ENCODE measurements at places on chromosomes 6 and 20.

DNA sequence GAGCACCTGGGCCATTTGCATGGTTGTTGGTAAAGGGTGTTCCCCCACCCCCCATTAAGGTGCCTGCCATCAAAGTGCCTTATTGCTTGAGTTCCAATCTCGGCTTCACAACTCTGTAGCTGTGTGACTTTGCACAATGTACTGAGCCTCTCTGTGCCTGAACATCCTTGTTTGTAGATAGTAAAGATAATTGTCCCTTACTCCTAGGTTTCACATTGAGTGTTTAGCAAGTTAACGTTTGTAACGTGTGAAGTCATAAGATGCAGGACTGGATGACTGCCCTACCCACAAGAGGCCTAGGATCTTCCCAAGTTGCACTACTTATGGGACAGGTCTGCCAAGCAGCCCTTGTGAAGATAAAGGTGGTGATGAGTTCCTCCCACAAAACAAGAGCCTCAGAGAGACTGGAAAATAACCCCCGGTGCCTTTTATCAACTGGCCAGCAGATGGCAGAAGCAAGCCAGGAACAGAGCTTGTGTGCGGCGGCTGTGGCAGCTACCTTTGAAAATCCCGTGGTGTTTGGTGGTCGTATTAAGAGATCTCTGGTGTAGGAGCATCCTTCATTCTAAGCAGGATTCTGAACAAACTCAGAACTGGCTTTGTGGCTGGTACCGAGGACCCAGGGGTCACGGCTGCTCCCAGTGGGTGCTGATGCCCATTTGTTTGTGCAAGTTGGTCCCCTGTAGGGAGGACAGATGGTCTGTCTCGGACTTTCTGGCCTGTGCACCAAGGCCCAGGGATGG is 99.1 kb downstream of the CDH26 start:
- DNase-seq = peak; percentile 51

DNA sequence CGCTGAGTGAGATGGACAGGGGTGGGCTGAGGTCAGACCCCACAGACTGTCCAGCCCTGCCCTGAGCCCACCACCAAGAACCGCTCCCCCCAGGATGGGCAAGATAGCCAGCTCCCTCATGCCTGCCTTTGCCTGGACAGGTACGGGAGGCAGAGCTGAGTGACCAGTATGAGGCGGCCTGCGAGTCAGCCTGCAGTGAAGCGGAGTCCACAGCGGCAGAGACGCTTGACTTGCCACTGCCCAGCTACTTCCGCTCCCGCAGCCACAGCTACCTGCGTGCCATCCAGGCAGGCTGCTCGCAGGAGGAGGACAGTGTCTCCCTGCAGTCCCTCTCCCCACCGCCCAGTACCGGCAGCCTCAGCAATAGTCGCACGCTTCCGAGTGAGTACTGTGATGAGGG is 94.8 kb upstream of the MYL9 start:
- no peak for DNase-seq

- DNase-seq = no peak
Measured at GRCh38 chr20:18624948-18625347, 37.1 kb downstream of the DTD1 start.

DNA sequence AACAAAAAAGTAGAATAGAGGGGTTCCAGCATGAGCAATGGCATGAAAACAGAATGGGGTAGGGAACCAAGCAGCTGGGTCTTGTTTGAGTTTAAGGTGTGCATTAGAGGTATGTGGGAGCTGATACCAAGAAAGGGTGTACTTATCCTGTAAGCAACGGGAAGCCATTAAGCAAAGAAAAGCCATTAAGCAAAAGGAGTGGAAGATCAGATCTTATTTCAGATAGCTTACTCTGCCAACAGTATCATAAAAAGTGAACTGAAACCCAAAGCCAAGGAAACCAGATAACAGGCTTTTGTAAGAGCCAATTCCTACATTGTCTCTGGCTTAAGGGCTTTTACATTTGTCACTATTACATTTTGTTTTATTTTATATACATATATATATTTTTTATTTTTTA is 21.3 kb upstream of the BEND6 start:
- no peak for DNase-seq

DNA sequence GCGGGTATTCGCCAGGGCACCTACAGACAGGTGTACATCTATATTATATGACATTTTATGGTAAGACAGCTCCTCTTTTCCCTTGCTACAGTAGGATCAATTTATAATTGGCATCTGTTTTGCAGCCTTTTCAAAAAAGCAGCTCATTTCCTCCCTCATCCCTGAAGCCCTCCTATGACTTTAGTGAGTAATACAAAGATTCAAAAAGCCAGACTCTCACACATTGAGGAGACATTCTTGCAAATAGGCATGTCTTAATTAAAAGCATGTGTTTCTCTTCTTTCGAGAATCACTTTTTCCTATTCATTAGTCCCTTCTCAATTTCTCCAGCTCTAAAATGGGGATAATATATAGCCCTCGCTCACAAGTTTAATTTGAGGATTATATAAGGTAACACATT is 283.4 kb downstream of the TBC1D7 start:
- no peak for DNase-seq

DNA sequence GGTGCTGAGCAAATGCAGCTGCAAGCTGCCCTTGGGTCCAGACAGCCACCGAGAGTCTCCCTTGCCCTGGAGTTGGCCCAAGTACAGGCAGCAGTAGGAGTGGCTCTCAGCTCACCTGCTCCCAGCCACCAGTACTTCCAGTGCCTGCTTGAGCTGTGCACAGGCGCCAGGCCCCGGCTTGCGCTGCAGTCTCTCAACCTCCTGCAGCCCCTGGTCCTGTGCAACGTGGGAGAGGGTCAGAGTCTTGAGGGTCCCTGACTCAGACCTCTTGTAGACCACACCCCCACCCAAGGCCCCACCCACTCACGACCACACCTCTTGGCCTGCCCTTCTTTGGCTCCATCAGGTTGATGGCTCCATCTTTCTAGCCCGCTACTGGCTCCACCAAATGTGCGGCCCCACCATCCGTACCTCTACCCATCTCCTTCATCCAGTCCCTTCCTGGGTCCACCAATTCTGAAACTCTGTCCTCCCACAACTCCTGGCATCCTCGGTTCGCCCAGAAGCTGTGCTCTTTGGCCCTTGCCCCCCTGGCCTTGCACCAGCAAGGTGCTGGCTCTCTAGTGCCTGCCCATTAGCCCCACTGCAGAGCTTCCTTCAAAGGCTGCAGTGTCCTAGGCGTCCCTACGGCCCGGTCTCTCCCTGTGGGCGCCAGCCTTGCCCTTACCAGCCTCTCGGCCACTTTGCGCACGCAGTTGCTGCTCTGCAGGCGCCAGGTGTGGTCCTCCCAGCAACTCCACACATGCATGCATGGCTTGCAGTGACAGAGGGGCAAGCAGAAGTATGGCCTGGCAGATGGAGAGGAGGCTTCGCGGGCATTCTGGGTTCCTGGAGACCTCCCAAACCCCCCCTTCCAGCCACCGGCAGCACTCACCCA is 16.5 kb upstream of the SPAG4 start:
- DNase-seq = no peak

DNA sequence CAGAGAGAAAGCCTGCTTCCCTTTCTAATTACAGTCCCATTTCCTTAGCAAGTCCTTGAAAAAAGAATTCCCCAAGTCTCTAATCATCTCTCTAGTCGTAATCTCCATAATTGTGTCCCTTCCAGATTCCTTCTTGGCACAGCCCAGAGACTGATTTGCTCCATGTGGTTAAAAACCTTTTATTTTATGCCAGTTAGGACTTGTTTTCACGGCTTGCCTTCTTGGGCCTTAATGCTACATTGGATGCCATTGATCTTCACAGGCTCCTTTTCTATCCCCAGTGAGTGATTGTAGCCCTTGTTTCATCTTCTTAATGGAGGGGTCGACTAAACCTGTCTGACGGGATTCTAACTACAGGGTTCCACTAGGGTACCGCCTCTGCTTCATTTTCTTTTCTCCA is 650.6 kb upstream of the ARID1B start:
- no peak for DNase-seq

GRCh38 chr6:112054001-112054400 is at the start of gene CCN6:
Gene CCN6, plus strand, starts transcription at chr6:112054104. Its CDS starts 254 bp downstream, at chr6:112054358.
- DNase-seq = no peak

DNA sequence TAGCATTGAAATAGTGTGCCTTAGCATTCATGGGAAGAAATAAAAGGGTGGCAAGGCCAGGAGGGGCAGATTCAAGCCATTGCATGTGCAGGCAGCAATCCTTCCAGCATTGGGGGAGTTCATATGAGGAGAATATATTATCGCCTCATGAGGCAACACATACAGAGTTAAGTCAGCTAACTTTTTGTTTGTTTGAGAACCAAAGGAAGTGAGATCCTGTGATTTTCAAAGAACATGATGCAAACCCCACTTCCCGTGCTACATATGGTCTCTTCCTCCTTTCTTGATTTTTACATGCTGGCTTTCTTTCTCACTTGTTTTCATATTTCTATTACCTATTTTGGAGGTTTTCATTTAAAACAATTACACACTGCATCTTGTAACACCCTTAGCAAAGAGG is 579.7 kb upstream of the ARID1B start:
- DNase-seq = no peak

- no peak for DNase-seq
Measured at GRCh38 chr6:169845426-169846285, 94.2 kb downstream of the ERMARD start.

- no peak for DNase-seq
Measured at GRCh38 chr6:137089305-137089704, 44.5 kb upstream of the IL20RA start.

- no peak for DNase-seq
Measured at GRCh38 chr6:70685494-70686180, 18.0 kb downstream of the SMAP1 start.

- no peak for DNase-seq
Measured at GRCh38 chr6:3316331-3316730, 57.6 kb downstream of the PSMG4 start.

- DNase-seq = no peak
Measured at GRCh38 chr6:142771162-142771561, 173.8 kb downstream of the HIVEP2 start.

GRCh38 chr6:150140236-150140969 is 2.4 kb upstream of the PPP1R14C start:
- DNase-seq = no peak

DNA sequence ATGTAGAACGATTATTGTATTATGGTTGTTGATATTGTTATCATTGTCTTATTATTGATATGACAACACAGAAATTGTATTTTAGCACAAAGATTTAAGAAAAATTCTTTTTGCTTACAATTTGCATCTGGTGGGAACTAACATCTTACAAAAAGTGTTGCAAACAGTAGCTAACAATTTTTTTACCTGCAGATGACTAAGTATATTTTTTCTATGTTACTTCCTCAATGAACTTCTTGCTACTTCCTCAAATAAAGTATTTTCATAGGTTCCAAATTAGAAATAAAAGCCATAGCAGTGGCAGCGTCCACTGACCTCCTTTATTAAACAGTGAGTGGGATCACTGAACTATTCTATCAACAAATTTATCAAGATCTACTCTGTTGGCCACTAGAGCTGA is 847.0 kb downstream of the PHF3 start:
- no peak for DNase-seq

- no peak for DNase-seq
Measured at GRCh38 chr6:64926051-64926450, 781.0 kb downstream of the EYS start.

DNA sequence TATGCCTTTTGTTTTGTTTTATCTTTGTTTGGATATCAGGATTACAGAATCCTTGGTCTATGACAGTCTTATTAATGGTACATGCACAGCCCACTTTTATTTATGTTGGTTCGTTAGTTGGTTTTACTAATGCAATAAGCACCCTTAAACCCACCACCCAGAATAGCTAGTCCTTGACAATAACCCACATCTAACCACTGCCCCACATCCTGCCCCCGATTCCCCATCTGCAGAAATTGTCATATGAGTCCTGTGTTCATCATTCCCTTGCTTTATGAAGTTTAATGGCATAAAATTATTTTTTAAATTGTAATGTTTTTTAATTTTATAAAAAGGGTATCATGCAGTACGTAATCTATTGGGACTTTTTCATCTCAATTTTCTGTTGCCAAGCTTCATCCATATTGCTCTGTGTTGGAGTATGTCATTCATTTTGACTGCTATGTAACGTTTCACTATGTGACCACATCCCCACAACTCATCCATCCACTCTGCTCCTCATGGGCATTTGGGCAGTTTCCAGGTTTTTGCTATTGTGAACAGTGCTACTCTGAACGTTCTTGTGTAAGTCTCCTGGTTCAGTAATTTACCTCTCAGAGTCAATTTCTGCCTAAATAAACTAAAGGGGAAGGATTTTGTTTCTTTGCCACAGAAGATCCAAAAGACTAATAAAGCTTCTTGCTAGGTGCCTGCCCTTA is 150.4 kb downstream of the MRPL14 start:
- no peak for DNase-seq

GRCh38 chr6:26157251-26158075 is 70.2 kb downstream of the HFE start:
- peak; percentile 79 for DNase-seq

- no peak for DNase-seq
Measured at GRCh38 chr6:69907981-69908498, 41.7 kb downstream of the COL19A1 start.

- no peak for DNase-seq
Measured at GRCh38 chr6:133855991-133856370, 32.9 kb upstream of the TCF21 start.

DNA sequence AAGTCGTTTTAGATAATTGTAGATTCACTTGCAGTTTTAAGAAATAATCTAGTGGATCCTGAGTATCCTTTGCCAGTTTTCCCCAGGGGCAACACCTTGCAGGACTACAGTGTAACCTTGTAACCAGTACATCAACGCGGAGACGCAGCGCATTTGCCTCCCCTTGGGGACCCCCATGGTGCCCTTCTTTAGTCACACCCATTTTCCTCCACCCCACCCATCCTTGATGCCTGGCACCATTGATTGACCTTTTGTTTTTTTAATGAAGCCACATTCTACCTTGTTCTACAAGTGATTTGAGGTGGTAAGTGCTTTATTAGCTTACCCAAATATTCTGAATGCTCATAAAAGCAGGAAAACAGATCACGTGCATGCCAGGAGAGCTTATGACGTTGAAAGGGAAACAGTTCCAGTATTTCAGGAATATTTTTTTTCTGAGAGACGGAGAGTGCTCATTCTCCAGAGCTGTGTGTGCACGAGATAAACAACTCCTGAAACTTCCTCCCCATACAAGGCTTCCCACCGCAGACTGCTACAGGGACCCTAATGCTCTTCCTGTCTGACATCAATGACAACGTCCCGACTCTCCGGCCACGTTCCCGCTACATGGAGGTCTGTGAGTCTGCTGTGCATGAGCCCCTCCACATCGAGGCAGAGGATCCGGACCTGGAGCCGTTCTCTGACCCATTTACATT is 35.7 kb downstream of the CDH26 start:
- no peak for DNase-seq

- no peak for DNase-seq
Measured at GRCh38 chr6:53579338-53579737, 34.4 kb upstream of the GCLC start.

DNA sequence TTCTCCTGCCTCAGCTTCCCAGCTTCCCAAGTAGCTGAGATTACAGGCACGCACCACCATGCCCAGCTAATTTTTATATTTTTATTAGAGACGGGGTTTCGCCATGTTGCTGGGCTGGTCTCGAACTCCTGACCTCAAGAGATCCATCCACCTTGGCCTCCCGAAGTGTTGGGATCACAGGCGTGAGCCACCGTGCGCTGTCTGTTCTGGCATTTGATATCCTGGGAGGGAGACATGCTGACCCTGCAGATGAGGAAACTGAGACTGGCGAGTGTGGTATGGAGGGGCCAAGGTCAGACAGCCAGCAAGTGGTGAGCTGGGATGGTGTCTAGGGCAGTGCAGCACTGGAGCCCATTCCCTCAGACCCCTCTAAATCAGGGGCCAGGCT is 44.6 kb downstream of the SRC start:
- DNase-seq = peak; percentile 12

Data from activated CD4-positive, CD25-positive, alpha-beta regulatory T cell treated with anti-CD3 and anti-CD28 coated beads, Interleukin-2, amount 50 U/mL, for 72 hours (primary cell).